ENCODE measurements at places on chromosomes 4 and X.
A peak's percentile ranks its signal among the peaks of the same experiment; 100 is the strongest.

- no peak for DNase-seq
Measured at GRCh38 chrX:135556055-135556454, 35.6 kb downstream of the INTS6L start.

- no peak for DNase-seq
Measured at GRCh38 chrX:8679550-8679949, 52.4 kb downstream of the ANOS1 start.

GRCh38 chr4:1501754-1502500 lies 95.7 kb upstream of the NKX1-1 start:
- DNase-seq, result no peak

DNA sequence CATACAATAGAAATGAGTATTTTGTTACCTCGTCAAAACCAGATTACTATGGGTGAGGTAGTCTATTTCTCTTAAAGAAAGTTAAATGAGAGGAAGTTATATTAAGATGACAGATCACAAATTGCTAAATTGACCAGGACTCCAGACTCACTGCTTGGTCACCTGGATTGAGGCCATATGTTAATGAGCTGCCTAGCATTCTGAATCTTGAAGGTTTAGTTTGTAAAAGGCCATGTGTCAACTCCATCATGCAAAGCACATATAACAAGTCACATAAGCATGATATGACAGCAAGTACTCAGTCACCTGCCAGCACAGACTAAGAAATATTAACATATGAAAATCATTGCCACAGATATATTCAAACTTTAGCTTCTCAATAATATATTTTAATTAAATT lies 72.6 kb downstream of the EPHA5 start:
- DNase-seq, result no peak

DNA sequence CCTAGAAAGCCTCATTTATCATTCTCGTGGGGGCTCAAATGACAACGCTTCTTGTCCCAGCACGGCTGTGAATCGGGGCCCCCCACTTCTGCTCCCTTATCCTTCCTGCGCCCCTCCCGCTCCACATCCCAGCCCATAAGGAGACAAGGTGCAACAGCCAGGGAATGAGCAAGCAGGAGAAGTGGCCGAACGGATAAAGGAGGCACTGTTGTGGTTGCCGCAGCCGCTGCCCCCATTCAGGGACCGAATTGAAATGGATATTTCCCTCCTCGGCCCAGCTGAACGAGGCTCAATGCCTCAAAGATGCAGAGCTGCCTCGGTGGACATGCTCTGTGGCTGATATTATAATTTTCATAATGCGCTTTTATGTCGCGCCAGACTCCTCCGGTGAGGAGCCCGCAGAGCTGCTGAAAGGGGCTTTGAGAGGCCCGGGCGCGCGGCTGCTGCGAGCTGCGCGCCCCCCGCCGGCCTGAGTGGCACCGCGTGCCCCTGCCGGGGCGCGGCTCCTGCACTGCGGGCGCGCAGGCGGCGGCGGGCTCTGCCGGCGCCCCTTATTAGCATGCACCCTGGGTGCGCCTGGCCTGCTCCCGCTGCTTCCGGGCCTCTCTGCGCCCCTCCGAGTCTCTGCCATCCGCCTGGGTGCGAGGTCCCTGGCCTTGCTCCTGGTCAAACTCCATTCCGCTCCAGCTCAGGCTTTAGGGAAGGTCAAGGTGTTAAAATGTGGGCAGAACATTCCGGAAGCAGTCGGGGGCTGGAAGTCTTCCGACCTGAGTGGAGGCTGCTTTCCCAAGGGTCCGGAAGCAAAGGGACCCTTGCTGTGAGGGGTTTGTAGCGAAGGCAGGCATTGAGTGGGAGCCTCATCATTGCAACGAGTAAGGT lies 68.2 kb upstream of the TMEM33 start:
- no peak for DNase-seq

DNA sequence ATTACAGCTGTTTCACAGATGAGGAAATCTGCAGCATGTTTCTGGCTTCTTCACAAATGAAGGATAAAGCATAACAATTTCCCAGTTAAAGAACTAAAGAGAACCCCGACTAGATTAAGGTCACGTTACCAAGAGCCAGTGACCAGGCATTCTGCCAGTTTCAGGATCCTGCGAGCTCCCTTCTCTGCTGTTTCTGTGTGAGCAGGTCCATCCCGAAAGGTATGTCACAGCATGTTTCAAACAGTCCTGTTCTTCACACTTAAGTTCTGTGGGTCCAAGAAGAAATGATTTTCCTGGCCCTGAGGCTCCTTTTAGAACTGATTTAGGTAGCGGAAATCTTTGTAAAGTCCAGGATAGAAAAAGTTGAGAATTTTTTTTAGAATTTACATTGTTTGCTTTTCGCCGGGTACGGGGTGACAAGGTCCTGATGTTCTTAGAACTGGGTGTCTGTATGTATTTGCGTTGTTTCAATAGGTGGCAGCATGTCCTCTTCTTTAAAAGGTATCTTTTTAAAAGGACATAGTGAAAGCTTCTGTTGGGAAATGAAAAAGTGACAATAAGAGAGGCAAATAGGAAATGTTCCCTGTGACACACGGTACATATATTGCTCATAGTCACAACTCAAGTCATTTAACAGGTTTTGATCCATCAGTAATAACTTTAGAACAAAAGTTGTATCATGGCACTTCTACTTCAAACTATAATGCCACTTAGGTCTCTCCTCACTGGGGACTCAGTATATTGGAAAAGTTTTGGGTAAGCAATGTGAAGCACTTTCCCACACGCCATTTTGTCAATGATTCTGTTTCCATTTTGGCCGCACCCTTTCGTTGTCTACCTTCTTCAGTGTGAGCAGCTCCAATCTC lies 18.4 kb downstream of the IL21 start:
- DNase-seq, result peak; percentile 7

- no peak for DNase-seq
Measured at GRCh38 chr4:105966051-105966450, 70.8 kb downstream of the NPNT start.

DNA sequence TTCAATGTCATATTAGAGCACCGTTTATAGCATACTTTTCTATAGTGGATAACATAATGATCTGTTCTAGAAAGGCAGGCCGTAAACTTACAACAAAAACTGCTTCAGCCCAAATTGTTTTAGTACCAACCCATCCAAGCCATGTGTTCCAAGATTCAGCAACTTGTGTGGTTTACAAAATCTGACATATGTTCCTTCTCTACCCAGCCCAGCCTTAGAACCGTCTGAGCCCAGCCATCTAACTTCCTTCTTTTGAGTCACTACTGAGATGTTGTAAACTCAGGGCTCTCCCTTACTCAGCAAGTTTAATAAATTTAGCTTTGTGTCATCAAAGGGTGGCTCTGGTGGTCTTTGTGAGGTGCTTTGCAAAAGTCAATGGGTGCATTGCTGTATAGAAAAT lies 32.4 kb upstream of the REPS2 start:
- no peak for DNase-seq

GRCh38 chr4:128582427-128582870 lies 227.1 kb upstream of the JADE1 start:
- DNase-seq, result no peak

- DNase-seq, result no peak
Measured at GRCh38 chrX:136778916-136779315, 1.8 kb downstream of the ARHGEF6 start.
